Activated T-cell treated with anti-CD3 and anti-CD28 coated beads, Interleukin-2, amount 50 U/mL, for 4 hours (primary cell): ENCODE measurements at places on chromosomes 13 and 19. TPM values are rescaled to one million over a fixed set of nuclear protein-coding genes. Genes with fewer than 3 reads are reported as not detected.

Gene SYNGR4
- not detected for total RNA-seq

DNA sequence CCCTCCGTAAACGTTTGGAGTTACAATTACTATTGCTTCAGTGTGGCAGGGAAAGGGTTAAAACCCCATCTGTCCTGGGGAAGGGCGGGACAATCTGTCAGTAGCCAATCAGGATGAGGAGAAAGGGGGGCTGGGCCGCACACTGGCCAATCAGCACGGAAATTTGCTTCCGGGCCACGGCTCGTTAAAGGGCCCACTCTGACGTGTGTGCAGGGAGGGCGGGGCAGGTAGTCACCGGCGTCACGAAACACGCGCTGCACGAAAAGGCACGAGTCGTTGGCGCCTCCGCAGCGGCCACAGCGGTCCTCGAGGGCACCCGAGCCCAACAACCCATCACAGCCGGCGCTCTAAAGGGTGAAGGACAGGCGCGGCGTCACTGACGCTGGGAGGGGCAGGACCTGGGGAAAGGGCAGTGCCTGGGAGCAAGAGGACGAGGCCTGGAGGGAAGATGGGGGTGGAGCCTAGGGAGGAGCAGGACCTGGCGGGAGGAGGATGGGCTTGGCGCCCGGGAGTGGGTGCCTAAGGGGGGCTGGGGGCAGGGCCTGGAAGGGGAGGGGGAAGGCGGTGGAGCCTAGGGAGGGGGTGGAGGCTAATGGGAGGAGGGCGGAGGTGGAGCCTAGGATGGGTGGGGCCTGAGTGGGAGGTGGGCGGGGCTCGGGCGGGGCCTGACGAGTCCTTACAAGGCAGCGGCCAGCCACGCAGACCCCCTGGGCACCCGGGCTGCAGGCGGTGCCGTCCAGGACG, 4.9 kb downstream of the ADAMTSL5 start:
- peak; percentile 89 for DNase-seq

- no peak for DNase-seq
Observed at GRCh38 chr13:81031996-81032395, 691.1 kb upstream of the SPRY2 start.

DNA sequence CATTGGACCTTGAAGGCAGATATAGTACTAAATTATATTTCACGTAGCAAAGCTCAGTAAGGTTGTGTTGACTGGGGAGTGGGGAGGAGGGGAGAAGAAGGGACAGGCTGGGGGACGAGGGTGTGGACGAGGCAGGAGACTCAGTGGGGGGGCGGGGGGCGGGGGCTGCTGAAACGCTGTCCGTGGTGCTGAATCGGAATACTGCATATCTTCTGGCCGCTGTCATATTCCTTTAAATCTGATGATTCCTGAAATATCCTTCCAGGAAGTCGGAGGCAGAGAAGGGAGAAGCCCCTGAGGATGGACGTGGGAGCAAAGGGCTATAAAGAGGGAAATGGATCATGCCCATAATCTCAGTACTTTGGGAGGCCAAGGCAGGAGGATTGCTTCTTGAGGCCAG, 34.7 kb upstream of the CASP14 start:
- no peak for DNase-seq

GRCh38 chr19:11378319-11379189, 4.1 kb downstream of the SWSAP1 start:
- DNase-seq: no peak

DNA sequence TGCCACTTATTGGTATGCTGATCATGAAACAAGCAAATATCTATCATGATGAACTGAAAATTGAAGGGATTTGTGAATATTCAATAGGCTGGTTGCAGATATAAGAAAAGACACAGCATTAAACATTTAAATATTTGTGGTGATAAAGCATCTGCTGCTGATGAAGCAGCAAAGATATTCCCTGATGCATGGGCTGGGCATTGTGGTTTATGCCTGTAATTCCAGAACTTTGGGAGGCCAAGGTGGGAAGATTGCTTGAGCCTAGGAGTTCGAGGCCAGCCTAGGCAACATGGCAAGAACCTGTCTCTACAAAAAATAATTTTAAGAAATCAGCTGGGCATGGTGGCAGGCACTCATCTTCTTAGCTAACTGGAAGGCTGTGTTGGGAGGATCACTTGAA, 54.5 kb downstream of the GPR180 start:
- no peak for DNase-seq

- DNase-seq: no peak
Observed at GRCh38 chr13:109809216-109809932, 23.0 kb upstream of the IRS2 start.

DNA sequence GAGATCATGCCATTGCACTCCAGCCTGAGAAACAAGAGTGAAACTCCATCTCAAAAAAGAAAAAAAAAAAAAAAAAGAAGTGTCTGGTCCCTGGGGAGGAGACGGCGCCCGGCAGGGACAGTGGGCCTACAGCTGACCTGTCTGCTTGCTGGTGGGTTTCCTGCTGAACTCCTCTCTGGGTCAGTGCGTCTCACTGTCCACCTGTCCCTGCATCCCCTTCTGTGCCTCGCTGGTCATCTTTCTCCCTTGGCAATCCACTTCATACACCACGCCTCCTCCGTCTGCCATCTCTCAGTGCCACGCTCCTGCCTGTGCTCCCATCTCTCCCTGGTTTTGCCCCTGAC, 63.4 kb downstream of the ACSBG2 start:
- DNase-seq: no peak

DNA sequence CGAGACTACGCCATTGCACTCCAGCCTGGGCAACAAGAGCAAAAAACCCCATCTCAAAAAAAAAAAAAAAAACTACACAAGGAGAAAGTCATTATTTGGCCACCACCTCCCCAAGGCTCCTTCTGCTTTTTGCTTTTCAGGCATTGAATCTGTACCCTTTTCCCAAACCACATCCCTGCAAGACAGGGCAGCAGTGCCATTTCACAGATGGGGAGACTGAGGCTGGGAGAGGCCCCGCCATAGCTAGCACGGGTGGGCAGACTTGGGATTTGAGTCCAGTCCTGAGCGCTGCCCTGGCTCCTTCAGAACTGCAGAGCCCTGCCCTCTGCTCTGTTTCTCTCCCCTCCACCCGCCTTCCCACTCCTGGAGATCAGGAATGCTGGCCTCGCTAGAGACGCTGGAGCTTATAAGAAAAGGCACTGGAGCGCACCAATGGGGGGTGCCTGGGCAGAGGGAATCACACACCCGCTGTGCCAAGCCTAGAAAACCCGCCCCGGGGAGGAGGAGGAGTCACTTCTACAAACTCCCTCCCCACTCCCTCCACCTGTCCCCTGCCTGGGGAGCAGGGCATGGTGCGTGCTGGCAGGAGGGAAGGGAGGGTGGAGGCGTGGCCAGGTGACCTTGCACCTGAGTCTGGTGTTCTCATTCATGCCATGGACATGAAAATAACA, 17.6 kb downstream of the TJP3 start:
- no peak for DNase-seq

- DNase-seq: no peak
Observed at GRCh38 chr19:15897026-15897737, 692 bp downstream of the CYP4F2 start.

- no peak for DNase-seq
Observed at GRCh38 chr19:35431145-35431807, 16.8 kb upstream of the FFAR2 start.

- DNase-seq: no peak
Observed at GRCh38 chr19:18453269-18454024, 15.5 kb upstream of the ISYNA1 start.

DNA sequence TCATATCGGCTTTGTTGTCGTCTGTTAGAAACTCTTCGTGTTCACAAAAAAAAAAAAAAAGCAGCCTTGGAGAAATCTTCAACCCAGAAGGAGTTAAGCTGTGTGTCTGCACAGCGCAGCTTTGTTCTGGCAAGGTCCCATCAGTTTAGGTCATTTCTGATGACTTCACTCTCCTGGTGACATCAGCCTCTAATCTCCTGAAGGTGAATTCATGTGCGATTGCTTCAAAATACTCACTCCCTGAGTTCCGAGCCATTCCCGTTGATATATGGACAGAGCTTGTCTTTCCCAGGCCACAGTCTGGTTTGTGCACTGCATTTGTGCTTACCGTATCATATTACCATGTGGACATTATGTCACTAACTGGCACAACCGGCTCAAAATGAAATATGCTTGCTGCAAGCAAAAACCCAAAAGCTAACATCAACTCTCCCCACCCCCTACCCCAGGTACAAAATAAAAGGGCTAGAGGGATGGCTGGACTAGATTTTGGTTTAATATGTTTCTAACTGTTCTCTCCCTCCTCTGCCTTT, 342.4 kb downstream of the KCNRG start:
- no peak for DNase-seq

Gene SIGLEC12
- 0.51 TPM for total RNA-seq

Gene NR2F6
- 10.1 TPM for total RNA-seq

- no peak for DNase-seq
Observed at GRCh38 chr13:54879036-54879435, 1850.4 kb downstream of the OLFM4 start.

- DNase-seq: no peak
Observed at GRCh38 chr19:15399635-15400034, 19.2 kb downstream of the AKAP8L start.

- DNase-seq: no peak
Observed at GRCh38 chr13:69737129-69737935, 370.3 kb upstream of the ATXN8OS start.

Gene TMEM238
- 6.1 TPM for total RNA-seq

Gene TEX101
- not detected for total RNA-seq
